ENCODE measurements at places on chromosomes 2 and 18. TPM values are rescaled to one million over a fixed set of nuclear protein-coding genes. Genes with fewer than 3 reads are reported as not detected.
A peak's percentile ranks its signal among the peaks of the same experiment; 100 is the strongest.

GRCh38 chr2:150485114-150485870 lies 2.2 kb downstream of the RND3 start:
- peak; percentile 78 for DNase-seq

Gene SERPINB13
- total RNA-seq, result not detected

GRCh38 chr2:21552981-21553380 lies 429.2 kb downstream of the TDRD15 start:
- DNase-seq, result no peak

DNA sequence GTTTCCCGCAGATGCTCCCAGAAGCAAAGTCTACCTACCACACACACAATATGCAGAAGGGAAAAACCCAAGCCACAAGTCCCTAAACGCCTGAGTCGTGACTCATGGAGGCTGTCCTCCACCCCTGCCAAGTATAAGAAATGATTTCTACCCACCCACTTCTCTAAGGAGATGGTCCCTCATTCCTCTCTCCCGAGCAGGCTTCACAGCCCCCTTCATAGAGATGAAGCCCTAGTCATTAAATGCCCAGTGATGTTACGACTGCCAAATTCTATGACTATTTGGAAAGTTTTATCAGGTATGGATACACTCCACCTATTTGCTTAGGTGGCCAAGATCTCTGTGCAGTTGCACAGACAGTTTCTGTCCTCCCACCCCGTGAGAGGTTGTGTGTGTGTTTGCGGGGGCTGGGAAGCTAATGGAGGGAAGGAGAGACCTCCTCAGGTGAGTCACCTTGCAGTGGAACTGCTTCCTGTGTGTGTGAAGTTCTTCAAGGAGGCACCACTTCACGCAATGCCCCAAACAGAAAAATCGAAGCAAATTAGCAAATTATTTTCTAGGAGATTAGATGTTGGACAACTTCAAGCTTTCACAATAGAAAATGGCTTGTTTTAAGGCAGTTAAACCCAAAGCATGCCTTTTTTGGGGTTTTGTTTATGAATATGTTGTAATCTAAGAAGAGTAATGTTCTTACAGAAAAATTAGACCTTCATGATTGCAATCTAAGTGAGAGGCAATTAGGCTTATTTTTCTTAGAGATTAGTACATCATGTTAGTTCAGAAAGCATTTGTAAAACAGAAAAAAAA lies 175.2 kb downstream of the TGIF1 start:
- no peak for DNase-seq

Gene PLA2R1
- total RNA-seq, result 0.34 TPM

DNA sequence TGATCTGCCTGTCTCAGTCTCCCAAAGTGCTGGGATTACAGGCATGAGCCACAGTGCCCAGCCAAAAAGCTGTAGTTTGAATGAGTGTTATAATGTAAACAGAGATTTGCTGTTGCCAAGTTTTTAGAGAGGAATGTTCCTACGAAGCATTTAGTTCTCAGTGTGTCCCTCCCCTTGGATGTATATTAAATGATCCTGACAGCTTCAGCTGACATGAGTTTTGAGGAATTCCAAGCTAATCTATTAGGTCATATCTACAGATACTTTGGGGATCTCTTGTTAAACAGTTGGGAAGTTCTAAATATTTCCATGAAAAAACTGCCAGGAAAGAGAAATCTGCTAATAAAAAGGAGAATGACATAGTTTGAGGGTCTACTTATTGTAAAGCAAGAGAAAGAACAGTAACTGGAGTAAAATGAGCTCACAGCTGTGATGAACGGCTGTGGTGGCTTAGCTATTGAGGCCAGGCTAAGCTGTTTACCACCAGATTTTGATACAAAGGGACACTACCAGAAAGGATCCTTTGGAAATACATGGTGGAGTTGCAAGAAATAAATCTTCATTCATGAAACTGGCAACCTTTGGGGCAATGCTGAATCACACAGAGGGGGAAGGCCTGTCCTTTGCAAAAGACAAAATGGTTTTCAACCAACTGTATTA lies 2.6 kb upstream of the STON1 start:
- DNase-seq, result no peak

DNA sequence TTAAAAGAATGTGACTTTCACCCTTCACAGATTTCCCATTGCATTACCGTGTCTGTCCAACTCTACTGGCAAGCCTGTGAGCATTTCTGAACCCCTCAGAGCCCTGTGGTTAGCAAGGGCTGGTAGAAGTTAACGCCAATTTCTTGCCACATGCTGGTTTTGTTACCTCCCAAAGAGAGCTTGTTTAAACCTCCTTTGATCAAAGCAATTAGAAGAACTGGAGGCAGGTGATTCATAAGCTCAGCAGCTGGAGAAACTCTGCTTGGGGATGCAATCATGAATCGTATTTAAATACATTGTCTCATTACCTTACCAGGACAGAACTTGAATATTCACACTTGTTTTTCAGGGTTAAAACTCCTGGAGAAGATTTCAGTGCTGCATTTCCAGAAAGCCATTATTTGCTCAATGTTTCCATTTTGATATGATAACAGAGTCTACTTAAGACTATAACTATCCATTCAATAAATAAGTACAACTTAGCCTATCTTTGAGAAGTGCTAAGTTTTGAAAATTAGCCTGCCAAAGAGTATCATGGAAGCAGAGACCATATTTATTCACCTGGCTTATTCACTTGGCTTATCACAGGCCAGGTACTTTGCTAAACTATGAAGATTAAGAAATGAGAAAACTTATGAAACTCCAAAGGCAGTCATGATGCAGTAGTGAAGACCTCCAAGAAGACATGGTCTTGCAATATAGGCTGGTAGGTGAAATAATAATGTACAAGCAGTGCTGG lies 292.8 kb downstream of the INSIG2 start:
- DNase-seq, result no peak

DNA sequence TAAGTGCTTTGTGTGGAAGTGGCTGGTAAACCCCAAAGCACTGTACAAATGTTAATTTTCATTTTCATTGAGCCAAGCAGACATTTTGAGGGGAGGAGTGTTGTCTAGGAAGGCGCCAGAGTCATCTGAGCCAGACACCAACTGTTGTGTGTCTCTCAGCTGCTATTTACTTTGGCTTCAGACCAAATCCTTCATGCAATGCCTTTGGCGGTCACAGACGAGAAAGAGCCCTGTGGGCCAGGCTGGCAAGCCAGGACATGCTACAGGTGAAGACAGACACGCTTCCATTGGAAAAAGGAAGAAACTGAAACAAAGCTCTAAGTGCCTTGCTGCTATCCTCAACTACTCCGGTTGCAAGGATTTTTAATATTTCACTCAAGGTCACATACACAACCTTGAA lies 115.4 kb upstream of the CDC42EP3 start:
- DNase-seq, result no peak

Gene DNER
- total RNA-seq, result 36.0 TPM

GRCh38 chr2:220932041-220932440 lies 640.1 kb downstream of the EPHA4 start:
- no peak for DNase-seq

Gene SATB2
- total RNA-seq, result 20.8 TPM

DNA sequence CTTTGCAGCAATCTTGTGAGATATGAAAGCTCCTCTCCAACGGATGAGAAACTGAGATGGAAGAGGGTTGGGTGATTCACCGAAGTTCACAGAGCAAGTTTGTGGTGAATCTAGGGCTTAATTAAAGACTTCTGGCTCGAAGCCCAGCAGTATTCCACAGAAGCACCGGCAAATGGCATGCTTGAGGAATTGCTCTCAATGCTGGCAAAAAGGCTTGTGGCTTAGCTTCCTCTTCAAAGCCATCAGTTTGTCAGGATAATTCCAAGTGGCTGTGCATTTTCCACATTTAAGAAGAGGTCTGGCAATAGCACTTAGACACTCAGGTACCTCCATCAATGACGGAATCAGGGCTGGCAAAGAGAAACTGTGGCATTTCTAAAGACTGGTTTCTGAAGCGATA lies 98.7 kb upstream of the SLC66A3 start:
- DNase-seq, result no peak

DNA sequence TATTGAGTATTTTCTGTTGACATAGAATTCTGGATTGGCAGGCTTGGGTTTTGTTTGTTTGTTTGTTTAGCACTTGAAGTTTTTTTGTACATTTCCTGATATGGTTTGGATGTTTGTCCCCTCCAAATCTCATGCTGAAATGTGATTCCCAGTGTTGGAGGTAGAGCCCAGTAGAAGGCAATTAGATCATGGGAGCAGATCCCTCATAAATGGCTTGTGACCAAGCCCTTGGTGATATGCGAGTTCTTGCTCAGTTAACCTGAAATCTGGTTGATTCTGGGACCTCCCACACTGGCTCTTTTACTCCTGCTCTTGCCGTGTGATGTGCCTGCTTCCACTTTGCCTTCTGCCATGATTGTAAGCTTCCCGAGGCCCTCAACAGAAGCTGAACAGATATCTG lies 98.0 kb downstream of the PTPN4 start:
- no peak for DNase-seq

GRCh38 chr2:172859581-172860335 lies 124.1 kb downstream of the RAPGEF4 start:
- no peak for DNase-seq

DNA sequence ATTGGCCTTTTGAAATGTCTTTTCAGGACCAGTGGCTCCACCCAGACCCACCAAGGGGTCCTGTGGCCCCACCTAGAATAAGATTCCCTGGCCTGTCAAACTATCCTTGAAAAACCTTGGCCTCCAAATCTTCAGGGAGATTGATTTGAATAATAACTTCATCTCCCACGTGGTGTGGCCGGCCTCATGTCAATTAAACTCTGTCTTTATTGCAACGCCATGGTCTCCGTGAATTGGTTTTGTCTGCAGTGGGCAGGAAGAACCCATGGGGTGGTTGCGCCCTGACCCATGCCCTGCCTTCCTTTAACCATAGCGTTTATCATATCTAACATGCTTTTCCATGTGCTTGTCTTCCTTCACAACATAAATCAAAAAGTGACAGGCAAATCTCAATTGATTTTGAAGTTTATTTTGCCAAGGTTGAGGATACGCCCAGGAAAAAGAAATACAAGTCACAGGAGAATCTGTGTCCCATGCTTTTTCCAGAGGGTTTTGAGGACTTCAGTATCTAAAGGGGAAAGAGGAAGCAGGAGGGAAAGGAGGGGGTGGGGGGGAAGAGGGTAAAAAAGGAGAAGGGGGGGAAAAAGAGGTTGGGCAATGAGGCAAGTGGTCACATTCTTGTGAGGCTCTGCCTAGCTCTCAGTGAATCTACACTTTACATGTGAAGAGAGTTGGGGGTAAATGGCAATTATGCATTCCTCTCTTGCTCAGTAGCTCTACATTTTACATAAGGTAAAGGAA lies 66.5 kb upstream of the CABLES1 start:
- no peak for DNase-seq

- no peak for DNase-seq
Measured at GRCh38 chr2:216491793-216492596, 6.6 kb upstream of the RPL37A start.

Gene RPRM
- total RNA-seq, result 95.9 TPM

Gene MC5R
- total RNA-seq, result not detected

- DNase-seq, result no peak
Measured at GRCh38 chr2:7812231-7812995, 869.4 kb upstream of the ID2 start.

- DNase-seq, result no peak
Measured at GRCh38 chr2:161223139-161223732, 63.0 kb downstream of the TANK start.

Gene SKA1
- total RNA-seq, result 2.0 TPM

DNA sequence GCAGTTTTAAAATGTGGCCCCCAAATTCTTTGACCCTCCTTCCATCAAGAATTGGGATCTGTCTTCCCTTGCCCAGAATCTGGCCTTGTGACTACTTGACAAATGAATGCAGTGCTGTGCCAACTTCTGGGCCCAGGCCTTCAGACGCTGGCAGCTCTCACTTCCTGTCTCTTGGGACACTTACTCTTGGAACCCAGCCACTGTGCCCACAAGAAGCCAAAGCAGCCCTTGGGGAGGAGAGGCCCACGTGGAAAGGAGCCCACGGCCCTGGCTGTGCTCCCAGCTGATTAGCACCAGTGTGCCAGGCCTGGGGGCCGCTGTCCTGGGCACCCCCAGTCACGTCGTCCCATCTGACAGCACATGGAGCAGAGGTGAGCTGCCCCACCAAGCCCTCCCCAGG lies 56.6 kb downstream of the RPL37A start:
- no peak for DNase-seq

Gene ITSN2
- 6.4 TPM for total RNA-seq

GRCh38 chr2:58769864-58770234 lies 528.7 kb upstream of the FANCL start:
- no peak for DNase-seq

Gene CABLES1
- total RNA-seq, result 3.1 TPM

Gene NAT8
- not detected for total RNA-seq

DNA sequence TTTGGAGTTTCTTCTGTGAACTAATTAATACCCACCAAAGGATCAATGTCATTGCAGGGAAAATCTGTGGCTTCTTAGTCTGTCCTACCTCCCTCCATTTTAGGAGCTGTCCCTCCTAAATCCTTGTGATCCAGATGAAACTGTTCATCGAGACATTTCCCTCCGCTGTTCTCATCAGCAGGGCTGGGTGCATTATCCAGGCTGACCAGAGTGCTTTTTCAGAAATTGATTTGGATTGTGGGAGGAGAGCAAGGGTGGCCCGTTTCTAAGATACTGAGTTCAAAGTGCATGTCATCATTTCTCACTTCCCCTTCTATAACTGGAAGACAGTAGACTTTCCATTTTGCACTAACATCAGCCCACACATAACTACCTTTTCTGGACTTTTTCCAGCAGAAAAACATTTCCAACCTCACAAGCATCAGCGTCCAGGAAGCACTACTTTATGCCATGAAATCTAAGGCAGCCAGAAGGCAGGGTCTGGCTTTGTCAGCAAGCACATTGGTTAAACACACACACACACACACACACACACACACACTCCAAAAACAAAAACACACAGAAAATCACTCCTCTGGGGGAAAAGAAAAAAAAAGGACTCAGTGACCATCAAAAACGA lies 94.1 kb downstream of the ANKRD44 start:
- DNase-seq, result no peak

Gene CAVIN2
- not detected for total RNA-seq

DNA sequence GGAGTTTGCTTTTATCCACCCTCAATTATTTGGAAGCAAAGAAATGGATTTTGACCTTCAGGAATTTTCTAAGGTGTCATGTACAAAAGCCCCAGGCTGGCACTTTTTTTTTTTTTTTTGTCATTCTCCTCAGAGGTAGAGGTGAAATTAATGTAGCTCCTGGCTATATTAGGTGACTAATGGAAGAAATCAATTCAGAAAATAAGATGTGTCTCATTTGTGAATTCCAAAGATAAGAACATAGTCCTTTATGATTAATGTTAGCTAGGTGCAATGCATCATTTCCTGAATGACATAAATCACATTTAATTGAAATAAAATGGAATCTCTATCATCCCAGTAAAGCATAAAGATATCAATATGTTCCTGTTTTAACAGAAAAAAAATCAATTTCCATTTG lies 477.6 kb downstream of the FBXO15 start:
- no peak for DNase-seq

GRCh38 chr2:238865744-238866355 lies 18.0 kb downstream of the TWIST2 start:
- DNase-seq, result no peak

Gene MC2R
- not detected for total RNA-seq

- DNase-seq, result no peak
Measured at GRCh38 chr2:33210626-33211025, 263.9 kb downstream of the LTBP1 start.

- DNase-seq, result no peak
Measured at GRCh38 chr18:68925268-68925667, 127.4 kb downstream of the CCDC102B start.

All from glutamatergic neuron (in vitro differentiated cells).